Cortex of kidney (tissue), 1 donor: ENCODE measurements at places on chromosomes 4 and X.

DNA sequence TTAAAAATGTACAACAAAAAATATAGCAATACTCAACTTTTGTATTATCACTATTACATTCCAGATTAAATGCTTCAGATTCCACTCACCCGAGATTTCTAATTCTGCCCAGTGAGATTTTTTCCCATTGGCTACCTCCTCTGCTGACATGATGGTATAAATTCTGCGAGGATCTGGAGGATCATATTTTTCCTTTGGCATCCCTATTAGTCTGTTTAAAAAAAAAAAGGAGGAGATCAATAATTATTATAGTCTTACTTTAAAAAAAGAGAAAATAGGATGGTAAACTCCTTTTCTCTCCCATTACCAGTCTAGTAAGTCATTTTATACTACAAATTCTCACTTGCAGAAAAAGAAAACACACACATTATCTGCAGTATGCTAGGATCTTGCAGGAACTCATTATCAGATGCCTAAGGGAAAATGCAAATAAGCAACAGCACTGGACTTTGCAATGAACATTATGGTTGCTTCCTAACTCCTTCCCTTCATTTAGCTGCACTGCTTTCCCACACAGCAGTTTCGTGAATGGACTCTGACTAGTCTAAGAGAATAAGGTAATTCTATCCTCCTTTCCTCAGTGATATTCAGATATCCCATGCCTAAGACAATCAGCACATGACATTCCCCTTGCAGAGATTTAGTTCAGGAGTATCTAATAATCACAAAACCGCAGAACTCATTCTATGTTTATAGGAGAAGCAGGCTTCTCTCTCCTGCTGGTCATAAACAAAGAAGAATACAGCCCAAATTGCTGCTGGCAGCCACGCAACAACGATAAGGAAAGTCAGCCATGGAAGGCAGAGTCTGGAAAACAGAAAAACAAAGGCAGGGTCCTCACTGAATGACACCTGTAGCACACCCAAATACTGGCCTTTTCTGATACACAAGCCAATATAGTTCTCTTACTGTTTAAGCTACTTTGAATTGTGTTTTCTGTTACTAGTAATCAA, 42.7 kb downstream of the CNOT6L start:
- no peak for DNase-seq

DNA sequence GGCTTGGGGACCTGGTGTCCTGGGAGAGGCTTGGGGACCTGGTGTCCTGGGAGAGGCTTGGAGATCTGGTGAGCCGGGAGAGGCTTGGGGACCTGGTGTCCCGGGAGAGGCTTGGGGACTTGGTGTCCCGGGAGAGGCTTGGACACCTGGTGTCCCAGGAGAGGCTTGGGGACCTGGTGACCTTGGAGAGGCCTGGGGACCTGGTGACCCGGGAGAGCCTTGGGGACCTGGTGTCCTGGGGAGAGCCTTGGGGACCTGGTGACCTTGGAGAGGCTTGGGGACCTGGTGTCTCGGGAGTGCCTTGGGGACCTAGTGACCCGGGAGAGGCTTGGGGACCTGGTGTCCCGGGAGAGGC, 12.6 kb downstream of the SHOX start:
- DNase-seq, result no peak

DNA sequence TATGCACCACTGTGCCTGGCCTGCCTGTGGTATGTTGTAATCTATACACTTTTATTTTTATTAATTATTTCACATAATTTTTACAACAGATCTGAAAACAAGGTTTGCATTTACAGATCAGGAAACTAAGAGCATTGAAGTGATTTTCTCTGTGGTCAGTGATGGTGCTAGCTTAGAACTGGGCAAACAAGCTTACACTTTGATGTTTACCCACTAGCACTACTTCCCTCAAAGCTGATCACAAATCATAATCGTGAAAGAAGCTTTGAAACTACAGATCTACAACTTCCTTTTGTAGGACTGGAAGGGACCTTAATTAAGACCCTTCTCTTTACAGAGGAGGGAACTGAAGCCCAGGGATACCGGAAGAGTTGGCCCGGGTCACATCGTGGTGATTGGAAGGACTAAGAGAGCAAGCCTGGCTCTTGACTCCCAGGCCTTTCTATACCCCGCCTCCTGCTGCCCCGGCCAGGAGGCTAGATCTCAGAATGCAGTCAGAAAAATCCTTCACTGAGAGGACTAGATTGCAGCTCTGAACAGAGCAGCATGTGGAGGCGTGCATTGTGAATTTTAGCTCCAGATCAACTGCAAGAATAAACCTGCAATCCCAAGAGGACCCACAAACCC, 93.7 kb upstream of the ZNF827 start:
- DNase-seq, result no peak

DNA sequence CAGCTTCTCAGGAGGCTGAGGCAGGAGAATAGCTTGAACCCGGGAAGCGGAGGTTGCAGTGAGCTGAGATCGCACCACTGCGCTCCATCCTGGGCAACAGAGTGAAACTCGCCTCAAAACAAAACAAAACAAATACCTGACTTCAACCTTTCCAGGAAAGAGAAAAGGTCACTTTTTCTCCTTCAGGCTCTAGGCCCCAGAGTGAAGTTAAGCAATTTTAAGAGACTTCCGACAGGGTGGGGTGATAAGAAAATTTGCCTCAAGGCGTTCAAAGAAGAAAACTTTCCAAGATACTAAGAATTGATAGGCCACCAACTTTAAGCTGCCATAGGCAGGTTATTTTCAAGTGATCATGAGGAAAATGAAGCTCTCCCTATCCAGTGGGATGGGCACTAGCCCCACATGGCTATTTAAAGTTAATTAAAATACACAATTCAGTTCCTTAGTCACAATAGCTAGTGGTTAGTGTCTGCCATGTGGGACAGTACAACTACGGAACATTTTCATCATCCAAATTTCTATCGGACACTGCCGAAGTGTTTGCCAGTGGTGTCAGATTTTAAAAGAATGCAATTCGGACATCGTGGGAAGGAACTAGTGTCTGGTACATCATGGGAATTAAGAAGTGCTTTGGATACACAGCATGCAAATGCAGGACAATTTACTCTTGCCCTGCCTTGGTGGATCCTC, 33.0 kb downstream of the SMS start:
- DNase-seq, result no peak

DNA sequence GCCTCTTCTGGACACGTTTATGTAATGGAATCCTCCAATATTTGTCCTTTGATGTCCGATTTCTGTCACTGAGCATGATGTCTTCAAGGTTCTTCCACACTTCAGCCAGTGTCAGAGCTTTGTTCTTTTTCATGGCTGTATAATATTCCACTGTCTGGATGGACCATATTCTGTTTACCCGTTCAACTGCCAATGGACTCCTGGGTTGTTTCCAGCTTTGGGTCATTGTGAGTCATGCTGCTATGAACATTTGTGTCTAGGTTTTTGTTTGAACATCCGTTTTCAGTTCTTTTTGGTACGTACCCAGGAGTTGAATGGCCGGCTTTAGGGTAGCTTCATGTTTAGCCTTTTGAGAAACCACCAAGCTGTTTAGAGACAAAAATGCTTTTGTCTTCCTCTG, 93.2 kb downstream of the SHOX start:
- no peak for DNase-seq

GRCh38 chr4:14496969-14497368, 505.3 kb upstream of the CPEB2 start:
- no peak for DNase-seq
